ENCODE measurements at places on chromosomes 2 and 18. TPM values are rescaled to one million over a fixed set of nuclear protein-coding genes. Genes with fewer than 3 reads are reported as not detected.

GRCh38 chr18:23920054-23920453, 94.5 kb upstream of the TTC39C start:
- DNase-seq: no peak
- no peaks in the 10 kb centered on the region for H3K27me3 ChIP-seq
- H3K27ac ChIP-seq: no peak overlapping the region
- no peaks in the 10 kb centered on the region for H3K36me3 ChIP-seq

The AGXT gene
- not detected for total RNA-seq

DNA sequence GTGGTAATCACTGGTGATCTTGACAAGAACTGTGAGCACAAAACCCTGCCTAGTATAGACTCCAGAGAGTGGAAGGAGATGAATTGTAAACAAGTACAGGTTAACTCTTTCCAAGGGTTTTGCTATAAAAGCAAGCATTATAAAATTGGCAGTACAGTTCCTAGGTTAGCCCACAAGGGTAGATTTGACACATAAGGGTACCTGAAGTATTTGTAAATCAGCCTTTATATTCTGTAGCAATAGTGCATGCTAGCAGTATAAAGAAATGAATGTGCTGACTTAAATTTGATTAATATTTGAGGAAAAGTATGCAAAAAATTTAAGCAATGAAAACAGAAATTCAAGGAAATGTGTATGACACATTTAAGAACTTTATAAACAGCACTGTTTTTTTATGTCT, 42.4 kb downstream of the SP3 start:
- no peak overlapping the region for H3K27ac ChIP-seq
- no peak overlapping the region for H3K4me3 ChIP-seq
- H3K4me1 ChIP-seq: no peaks in the 10 kb centered on the region

The HMSD gene
- not detected for total RNA-seq

DNA sequence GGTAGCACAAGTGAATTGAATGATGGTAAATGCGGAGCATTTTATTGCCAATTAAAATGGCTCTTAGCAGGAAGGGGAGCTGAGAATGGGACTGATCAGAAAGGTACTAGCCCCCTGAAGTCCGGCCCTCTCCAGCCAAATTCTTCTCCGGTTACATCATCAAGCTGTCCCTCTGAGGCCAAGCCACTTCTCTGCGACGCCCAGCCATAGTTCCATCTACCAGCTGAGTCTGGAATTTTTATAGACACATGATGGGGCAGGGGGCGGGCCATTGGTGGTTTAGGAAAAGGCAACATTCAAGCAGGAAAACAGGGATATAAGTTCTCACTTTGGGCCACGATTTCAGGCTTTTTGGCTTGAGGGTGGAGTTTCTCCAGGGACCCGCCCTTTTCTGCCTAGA, 22.7 kb downstream of the RPRM start:
- no peaks in the 10 kb centered on the region for H3K4me1 ChIP-seq
- DNase-seq: no peak
- H3K27ac ChIP-seq: no peak overlapping the region
- H3K4me3 ChIP-seq: no peak overlapping the region
- H3K36me3 ChIP-seq: no peaks in the 10 kb centered on the region
- no peaks in the 10 kb centered on the region for H3K27me3 ChIP-seq

The PDCD1 gene
- total RNA-seq: not detected

The REG1B gene
- total RNA-seq: not detected

The ALKAL2 gene
- total RNA-seq: 3.2 TPM

GRCh38 chr2:39537150-39537549, 100.1 kb upstream of the MAP4K3 start:
- H3K36me3 ChIP-seq: no peaks in the 10 kb centered on the region
- H3K4me3 ChIP-seq: no peak overlapping the region
- peaks cover 23% of the 10 kb centered on the region for H3K4me1 ChIP-seq
- H3K27me3 ChIP-seq: peaks cover 1% of the 10 kb centered on the region
- H3K27ac ChIP-seq: no peak overlapping the region

DNA sequence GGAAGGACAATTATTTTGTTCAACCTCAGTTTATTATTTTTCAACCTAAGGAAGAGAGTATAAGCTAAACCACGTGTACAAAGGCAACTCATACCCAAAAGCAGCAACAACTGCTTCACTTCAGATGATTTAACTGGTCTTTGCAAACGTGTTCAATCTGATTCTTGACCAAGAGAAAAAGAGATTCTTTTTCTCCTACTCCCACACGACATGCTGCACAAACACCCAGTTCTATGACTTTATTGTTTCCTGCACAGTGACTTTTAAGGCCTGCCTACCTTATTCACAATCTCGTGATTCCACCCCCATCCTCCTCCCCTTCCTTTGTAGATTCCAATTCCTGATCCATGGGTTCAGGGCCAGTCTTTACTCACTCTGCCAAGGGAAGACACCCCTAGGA, 1394.8 kb upstream of the ZEB2 start:
- no peak overlapping the region for H3K27ac ChIP-seq
- no peaks in the 10 kb centered on the region for H3K27me3 ChIP-seq
- no peaks in the 10 kb centered on the region for H3K36me3 ChIP-seq
- H3K4me3 ChIP-seq: no peak overlapping the region
- DNase-seq: no peak

GRCh38 chr2:207164006-207164831, 1.5 kb downstream of the KLF7 start:
- DNase-seq: peak; percentile 34
- peaks cover 68% of the 10 kb centered on the region for H3K4me1 ChIP-seq
- H3K36me3 ChIP-seq: peaks cover 16% of the 10 kb centered on the region
- peak overlapping the region; percentile 98 for H3K27ac ChIP-seq

The PPP4R3B gene
- total RNA-seq: 33.0 TPM

GRCh38 chr18:26543373-26543772, 5.0 kb downstream of the KCTD1 start:
- no peak overlapping the region for H3K4me3 ChIP-seq
- H3K27ac ChIP-seq: no peak overlapping the region
- no peak for DNase-seq
- H3K36me3 ChIP-seq: no peaks in the 10 kb centered on the region
- peaks cover 14% of the 10 kb centered on the region for H3K4me1 ChIP-seq
- H3K27me3 ChIP-seq: peaks cover 10% of the 10 kb centered on the region

DNA sequence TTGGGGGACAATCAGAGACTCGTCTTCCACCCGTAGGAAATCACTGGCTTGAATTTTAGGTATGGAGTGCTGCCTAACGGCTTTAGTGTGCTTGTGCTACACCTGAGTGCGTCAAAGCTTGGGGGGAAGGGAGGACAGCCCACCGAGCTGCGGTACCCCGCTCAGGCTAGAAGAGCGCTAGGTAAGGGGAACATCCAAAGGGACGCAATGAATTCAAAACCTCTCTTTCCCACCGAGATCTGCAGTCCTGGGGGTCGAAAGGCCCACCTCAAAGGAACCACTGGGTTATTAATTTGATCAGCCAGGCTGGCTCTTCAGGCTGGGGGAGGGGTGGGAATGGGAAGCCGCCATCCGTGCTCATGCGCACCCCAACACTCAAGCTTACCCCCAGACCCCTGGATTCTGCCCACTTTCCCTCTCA, 2.7 kb downstream of the EPHA4 start:
- no peak overlapping the region for H3K27ac ChIP-seq
- peaks cover 24% of the 10 kb centered on the region for H3K4me1 ChIP-seq
- H3K36me3 ChIP-seq: peaks cover 7% of the 10 kb centered on the region
- peak overlapping the region; percentile 98 for H3K4me3 ChIP-seq

DNA sequence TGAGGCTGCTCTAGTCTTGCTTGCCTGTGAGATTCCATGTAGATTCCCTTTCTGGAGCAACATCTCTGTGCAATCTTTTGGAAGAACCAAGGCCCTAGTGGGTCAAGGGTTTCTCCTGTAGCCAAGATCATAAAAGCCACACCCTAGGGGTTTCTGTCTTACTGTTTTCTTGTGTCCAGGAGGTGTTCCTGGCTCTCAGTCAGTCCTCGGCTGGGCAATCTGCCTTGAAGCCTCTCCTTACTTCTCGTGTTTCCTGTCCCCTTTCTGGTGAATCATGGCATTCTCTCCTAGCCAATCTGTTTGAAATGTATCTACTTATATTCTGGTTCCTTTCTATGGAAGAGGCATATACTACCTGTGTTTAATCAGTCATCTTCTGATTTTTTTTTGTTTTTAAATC, 484.8 kb upstream of the UBE2E3 start:
- H3K36me3 ChIP-seq: no peaks in the 10 kb centered on the region
- no peaks in the 10 kb centered on the region for H3K4me1 ChIP-seq
- H3K27me3 ChIP-seq: peaks cover 2% of the 10 kb centered on the region
- no peak for DNase-seq
- no peak overlapping the region for H3K27ac ChIP-seq

- H3K27me3 ChIP-seq: no peaks in the 10 kb centered on the region
- no peak for DNase-seq
- peaks cover 3% of the 10 kb centered on the region for H3K4me1 ChIP-seq
Measured at GRCh38 chr2:108257757-108258331, 18.1 kb downstream of the SULT1C3 start.

GRCh38 chr2:43460611-43461365, 135.1 kb downstream of the THADA start:
- no peak for DNase-seq
- no peak overlapping the region for H3K27ac ChIP-seq
- H3K4me1 ChIP-seq: peaks cover 39% of the 10 kb centered on the region
- no peaks in the 10 kb centered on the region for H3K36me3 ChIP-seq

DNA sequence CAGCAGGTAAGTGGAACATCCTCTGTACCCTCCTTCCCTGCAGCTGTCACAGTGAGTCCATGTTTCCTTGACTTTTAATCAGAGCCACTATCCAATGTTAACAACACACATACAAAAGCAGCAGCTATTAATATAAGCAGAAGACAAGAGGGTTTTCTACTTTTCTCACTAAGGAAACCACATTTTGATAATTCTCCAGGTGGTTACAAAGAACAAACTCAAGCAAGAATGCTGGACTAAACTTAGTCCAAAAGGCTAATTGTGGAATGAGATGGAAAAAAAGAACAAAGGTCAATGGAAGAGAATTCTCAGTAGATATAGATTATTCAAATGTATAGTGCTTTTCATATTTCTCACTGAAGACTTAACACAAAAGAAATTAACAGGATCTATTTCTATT, 176.9 kb upstream of the SLC39A10 start:
- peaks cover 6% of the 10 kb centered on the region for H3K4me1 ChIP-seq
- no peaks in the 10 kb centered on the region for H3K36me3 ChIP-seq
- DNase-seq: no peak
- no peak overlapping the region for H3K4me3 ChIP-seq
- no peak overlapping the region for H3K27ac ChIP-seq

The IL36RN gene
- total RNA-seq: not detected

DNA sequence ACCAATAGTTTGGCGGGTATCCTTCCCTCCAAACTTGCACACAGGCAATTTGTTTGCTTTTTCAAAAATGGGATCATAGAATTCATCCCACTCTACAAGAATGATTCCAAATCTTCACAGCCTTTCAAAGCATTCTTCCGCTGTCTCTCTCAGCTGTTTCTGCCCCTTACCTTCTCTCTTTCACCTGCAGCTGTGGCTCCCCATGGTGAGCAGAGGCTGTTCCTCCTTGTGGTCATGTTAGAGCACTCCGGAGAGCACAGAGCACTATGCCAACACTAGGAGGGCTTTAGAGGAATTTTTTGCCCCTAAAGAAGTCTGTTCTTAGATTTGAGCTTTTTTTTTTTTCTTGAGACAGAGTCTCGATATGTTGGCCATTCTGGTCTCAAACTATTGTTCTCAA, 30.4 kb downstream of the MTHFD2 start:
- no peaks in the 10 kb centered on the region for H3K36me3 ChIP-seq
- H3K4me3 ChIP-seq: no peak overlapping the region
- H3K27ac ChIP-seq: no peak overlapping the region

DNA sequence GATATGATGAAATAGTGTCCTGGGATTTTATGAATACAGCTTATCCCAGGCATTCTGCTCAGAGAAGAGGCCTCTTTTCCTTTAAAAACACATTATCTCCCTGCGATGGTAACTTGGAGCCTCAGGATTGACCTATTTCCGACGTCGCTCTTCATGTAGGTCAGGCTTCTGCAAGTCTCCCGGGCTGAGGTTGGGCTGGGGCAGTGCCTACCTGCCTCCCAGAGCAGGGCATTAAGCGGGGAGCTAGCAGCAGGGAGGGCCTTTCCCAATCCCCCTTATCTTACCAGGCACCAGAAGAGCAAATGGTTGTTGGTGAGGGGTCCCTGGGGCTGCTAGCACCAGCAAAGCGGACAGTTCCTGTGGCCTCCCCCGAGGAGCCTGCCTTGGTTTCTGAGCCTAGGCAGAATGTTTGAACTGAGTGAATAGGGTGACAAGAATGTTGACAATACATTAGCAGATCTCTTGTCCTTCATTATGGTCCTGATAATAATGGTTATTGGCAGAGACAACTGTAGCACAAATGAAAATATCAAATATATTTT, 60.2 kb downstream of the TRPM8 start:
- DNase-seq: no peak
- peaks cover 2% of the 10 kb centered on the region for H3K27me3 ChIP-seq
- no peak overlapping the region for H3K27ac ChIP-seq
- no peak overlapping the region for H3K4me3 ChIP-seq
- H3K4me1 ChIP-seq: no peaks in the 10 kb centered on the region

GRCh38 chr2:190180313-190181122, 118.0 kb upstream of the MSTN start:
- peak overlapping the region; percentile 83 for H3K4me3 ChIP-seq
- no peaks in the 10 kb centered on the region for H3K36me3 ChIP-seq
- no peaks in the 10 kb centered on the region for H3K27me3 ChIP-seq

The ADD2 gene
- 54.0 TPM for total RNA-seq

DNA sequence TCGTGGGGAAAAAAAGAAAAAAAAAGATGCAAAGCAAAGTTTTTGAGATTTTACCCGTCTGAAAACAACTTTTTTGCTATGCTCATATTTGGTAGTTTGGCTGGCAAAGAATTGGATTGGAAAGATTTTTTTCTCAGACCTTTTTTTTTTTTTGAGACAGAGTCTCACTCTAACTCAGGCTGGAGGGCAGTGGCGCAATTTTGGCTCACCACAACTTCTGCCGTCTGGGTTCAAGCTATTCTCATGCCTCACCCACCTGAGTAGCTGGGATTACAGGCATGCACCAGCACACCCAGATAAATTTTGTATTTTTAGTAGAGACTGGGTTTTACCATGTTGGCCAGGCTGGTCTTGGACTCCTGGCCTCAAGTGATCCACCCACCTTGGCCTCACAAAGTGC, 56.3 kb upstream of the TANC1 start:
- no peak for DNase-seq
- peaks cover 3% of the 10 kb centered on the region for H3K4me1 ChIP-seq
- no peak overlapping the region for H3K27ac ChIP-seq
- H3K36me3 ChIP-seq: no peaks in the 10 kb centered on the region

The PROKR1 gene
- 0.38 TPM for total RNA-seq

The DNAH7 gene
- total RNA-seq: 2.6 TPM

The KCNJ13 gene
- not detected for total RNA-seq

- H3K27me3 ChIP-seq: peaks cover 3% of the 10 kb centered on the region
- H3K4me3 ChIP-seq: no peak overlapping the region
- no peaks in the 10 kb centered on the region for H3K4me1 ChIP-seq
Measured at GRCh38 chr18:78922856-78923255, 56.8 kb upstream of the SALL3 start.

DNA sequence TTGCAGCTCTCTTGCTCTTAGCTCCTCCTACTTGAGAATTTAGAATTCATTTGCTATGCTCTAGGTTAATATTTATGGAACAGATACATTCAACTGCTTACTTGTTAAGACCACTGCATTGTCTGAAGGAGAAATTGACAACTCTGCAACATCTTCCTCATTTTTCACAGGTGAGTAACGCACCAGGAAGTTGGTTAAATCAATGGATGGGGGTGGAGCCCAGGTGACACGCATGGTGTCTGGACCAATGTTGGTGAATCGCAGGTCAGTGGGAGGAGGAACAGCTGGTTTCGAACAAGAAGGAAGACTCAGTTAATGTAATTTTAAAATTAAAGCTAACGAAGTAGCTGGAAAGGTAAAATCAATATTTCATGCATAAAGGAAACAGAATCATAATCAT, 44.3 kb downstream of the FN1 start:
- H3K4me3 ChIP-seq: peak overlapping the region; percentile 58
- no peaks in the 10 kb centered on the region for H3K4me1 ChIP-seq
- H3K27ac ChIP-seq: no peak overlapping the region
- H3K36me3 ChIP-seq: peaks cover 64% of the 10 kb centered on the region
- no peaks in the 10 kb centered on the region for H3K27me3 ChIP-seq

Measured in endothelial cell (in vitro differentiated cells).